Esophagus squamous epithelium (tissue), 5 donors: ENCODE measurements at places on chromosomes 16 and 17. TPM values are rescaled to one million over a fixed set of nuclear protein-coding genes. Genes with fewer than 3 reads are reported as not detected.

- peaks cover 12% of the 10 kb centered on the region for H3K4me1 ChIP-seq
- H3K27me3 ChIP-seq: peaks cover 60% of the 10 kb centered on the region
- no peak overlapping the region for H3K27ac ChIP-seq
- no peak for DNase-seq
These were observed 3.8 kb downstream of the ADAMTS18 start for GRCh38 chr16:77430787-77431585.

DNA sequence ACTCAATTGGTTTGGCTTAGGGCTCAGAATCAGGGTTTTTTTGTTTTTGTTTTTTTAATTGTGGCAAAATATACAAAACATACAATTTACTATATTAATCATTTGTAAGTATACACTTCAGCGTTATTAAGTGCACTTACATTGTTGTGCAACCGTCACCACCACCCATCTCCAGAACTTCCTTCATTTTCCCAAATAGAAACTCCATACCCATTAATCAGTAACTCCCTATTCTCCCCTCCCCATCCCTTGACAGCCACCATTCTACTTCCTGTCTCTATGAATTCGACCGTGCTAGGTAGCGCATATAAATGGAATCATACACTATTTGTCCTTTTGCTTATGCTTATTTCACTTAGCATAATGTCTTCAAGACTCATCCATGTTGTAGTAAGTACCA is 45.2 kb upstream of the DHX40 start:
- no peak overlapping the region for H3K4me3 ChIP-seq
- DNase-seq: no peak
- no peaks in the 10 kb centered on the region for H3K36me3 ChIP-seq
- H3K27me3 ChIP-seq: no peaks in the 10 kb centered on the region
- peaks cover 5% of the 10 kb centered on the region for H3K4me1 ChIP-seq

DNA sequence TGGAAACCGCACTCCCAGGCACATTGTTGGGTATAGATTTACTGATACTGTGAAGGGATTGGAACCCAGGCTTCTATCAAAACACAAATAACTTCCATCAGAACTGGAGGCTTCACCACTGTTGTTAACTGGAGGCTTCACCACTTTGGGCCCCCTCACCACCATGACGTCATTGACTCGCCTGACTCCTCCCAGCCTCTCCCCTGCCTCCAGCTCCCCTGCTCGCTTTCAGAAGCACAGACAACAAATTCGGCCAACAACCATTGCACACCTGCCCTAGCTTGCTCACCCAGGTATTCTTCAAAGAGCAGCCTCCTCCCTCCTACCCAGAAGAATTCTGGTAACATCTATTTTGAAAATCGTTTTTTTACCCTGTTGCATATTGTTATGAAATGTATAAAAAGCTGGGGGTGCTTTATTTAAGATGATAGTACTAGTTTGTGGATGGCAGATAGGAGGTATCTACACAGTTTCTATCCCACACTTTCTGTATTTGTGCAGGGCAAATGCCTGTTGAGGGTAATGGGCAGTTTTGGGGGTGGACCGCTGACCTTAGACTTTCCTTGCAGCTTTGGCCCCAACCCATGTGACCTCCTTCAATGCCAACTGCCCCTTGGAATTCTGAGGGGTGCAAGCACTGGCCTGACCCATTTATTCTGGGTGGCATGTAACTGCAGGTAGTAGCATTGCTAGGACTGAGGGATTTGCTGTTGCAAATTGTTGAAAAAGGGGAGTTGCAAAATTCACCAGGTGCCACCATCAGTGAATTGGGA is 54.1 kb downstream of the HLF start:
- H3K27ac ChIP-seq: peak overlapping the region; percentile 85
- H3K27me3 ChIP-seq: no peaks in the 10 kb centered on the region
- H3K4me3 ChIP-seq: no peak overlapping the region
- peaks cover 15% of the 10 kb centered on the region for H3K4me1 ChIP-seq
- DNase-seq: no peak
- peaks cover 3% of the 10 kb centered on the region for H3K36me3 ChIP-seq

The GJC1 gene
- total RNA-seq: 5.9 TPM

DNA sequence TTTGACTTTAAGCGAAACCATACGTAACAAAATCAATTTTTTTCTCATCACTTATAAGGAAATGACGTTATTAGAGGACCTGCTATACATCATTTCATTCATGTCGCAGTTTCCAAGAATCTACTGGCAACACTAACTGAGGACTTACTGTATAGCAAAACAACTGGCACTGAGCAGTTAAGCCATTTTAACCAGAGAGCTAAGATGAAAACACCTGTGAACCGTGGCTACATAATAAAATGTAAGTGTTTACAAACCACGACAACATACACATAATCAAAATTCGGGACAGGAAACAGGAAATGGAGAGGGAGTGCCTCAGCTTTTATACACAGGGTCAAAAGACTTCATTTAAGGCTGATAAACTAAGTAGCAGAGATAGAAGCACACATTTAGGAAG is 29.5 kb downstream of the METTL16 start:
- H3K27ac ChIP-seq: no peak overlapping the region
- no peaks in the 10 kb centered on the region for H3K27me3 ChIP-seq
- H3K4me3 ChIP-seq: no peak overlapping the region
- no peaks in the 10 kb centered on the region for H3K36me3 ChIP-seq

- peak; percentile 58 for DNase-seq
- peaks cover 24% of the 10 kb centered on the region for H3K4me1 ChIP-seq
- peak overlapping the region; percentile 86 for H3K27ac ChIP-seq
- no peak overlapping the region for H3K4me3 ChIP-seq
- no peaks in the 10 kb centered on the region for H3K27me3 ChIP-seq
These were observed 22.6 kb downstream of the NDE1 start for GRCh38 chr16:15672514-15673167.

DNA sequence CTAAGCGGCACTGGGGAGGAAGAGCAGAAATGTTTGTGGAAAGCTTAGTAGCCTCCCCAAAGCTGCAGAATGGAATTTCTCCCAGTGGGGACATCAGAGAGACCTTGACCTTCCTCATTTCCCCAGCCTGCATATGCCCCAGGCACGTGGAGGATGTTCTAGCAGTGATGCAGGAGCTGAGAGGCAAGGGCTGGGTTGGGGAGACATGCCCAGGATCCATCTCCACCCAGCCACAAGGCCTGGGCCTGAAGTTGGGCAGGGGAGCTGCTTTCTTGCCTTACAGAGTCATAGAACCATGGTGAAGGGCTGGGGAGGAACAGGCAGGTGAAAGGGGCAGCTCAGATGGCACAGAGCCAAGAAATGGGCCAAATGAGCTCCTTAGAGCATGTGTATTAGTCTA is 104.0 kb downstream of the TMEM132E start:
- no peak for DNase-seq
- H3K27me3 ChIP-seq: no peaks in the 10 kb centered on the region
- no peak overlapping the region for H3K27ac ChIP-seq
- H3K4me3 ChIP-seq: no peak overlapping the region
- H3K36me3 ChIP-seq: no peaks in the 10 kb centered on the region

The TEX14 gene
- total RNA-seq: 0.19 TPM

DNA sequence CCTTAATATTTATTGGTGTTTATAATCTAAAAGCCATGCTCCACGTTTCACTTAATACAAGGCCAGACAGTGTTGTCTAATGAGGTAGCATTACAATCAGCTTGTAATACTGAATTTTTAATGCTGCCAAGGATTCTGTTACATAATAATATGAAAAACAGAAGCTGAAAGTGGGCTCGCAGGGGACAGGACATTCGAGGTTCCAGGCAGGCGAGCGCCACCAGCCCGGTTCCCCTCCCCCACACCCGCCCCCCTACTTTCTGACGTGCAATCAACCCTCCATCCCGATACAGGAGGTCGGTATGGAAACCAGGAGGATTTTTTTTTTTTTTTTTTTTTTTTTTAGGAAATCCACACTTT is 6.2 kb upstream of the ZFHX3 start:
- no peak overlapping the region for H3K4me3 ChIP-seq
- H3K4me1 ChIP-seq: peaks cover 30% of the 10 kb centered on the region
- H3K36me3 ChIP-seq: no peaks in the 10 kb centered on the region
- H3K27ac ChIP-seq: peak overlapping the region; percentile 89
- DNase-seq: no peak
- no peaks in the 10 kb centered on the region for H3K27me3 ChIP-seq

DNA sequence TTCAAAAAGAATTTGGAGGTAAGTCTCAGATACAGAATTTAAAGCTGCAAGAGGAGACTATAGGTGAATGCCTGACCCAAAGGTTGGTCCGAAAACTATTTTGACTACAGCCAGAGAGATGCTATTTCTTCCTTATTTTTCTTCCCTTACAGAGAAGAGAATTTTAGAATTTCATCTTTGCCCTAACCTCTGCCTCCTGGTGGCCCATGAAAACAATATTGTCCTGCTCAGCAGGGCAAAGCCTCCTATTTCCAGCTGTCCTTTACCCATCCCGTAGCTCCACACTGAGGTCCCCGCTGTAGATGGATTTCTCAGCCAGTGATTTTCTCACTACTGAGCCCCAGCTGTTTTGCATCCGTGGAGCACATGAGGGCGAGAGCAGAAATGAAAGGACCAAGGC is 24.6 kb downstream of the HOXB1 start:
- DNase-seq: no peak
- H3K27me3 ChIP-seq: peaks cover 74% of the 10 kb centered on the region
- no peaks in the 10 kb centered on the region for H3K4me1 ChIP-seq
- no peaks in the 10 kb centered on the region for H3K36me3 ChIP-seq
- no peak overlapping the region for H3K27ac ChIP-seq

The GINS2 gene
- 12.6 TPM for total RNA-seq

DNA sequence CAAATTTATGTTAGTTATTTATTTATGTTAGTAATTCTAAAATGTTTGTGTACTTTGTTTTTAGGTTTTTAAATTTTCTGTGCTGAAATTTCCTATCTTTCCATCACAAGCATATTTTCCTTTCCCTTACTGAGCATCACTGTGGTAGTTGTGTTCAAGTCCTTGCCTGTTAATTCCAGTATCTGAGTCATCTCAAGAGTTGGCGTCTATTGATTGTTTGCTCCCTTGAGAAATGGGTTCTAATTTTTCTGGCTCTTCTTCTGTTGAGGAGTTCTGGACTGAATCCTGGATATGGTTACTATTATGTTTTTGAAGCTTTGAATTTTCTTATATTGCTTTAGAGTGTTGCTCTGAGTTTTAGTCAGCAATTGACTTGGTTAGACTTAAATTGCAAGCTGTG is 56.3 kb downstream of the GAN start:
- no peak overlapping the region for H3K27ac ChIP-seq
- H3K27me3 ChIP-seq: no peaks in the 10 kb centered on the region
- peaks cover 11% of the 10 kb centered on the region for H3K36me3 ChIP-seq
- H3K4me3 ChIP-seq: no peak overlapping the region
- no peak for DNase-seq
- H3K4me1 ChIP-seq: no peaks in the 10 kb centered on the region

GRCh38 chr17:21174713-21175112 is 39.2 kb downstream of the TMEM11 start:
- DNase-seq: no peak
- H3K4me1 ChIP-seq: peaks cover 15% of the 10 kb centered on the region
- H3K27ac ChIP-seq: no peak overlapping the region
- H3K36me3 ChIP-seq: peaks cover 58% of the 10 kb centered on the region
- no peaks in the 10 kb centered on the region for H3K27me3 ChIP-seq

The CDT1 gene
- 10.6 TPM for total RNA-seq

DNA sequence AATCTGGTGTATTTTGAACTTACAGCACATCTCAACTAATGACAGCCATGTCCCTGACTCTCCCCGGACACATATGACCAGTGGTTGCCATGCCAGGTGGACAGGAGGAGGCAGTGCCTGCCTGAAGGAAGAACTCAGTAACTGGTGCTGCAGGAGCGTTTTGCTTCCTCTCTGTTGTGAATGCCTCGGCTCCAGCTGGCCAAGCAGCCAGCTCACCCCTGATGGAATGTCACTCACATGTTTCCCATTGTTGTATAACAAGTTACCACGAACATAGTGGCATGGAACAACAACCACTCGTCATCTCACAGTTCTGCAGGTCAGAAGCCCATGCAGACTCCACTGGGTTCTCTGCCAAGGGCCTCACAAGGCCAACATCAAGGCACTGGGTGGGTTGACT is 20.1 kb upstream of the IRF8 start:
- H3K27ac ChIP-seq: no peak overlapping the region
- DNase-seq: no peak
- no peaks in the 10 kb centered on the region for H3K36me3 ChIP-seq
- H3K4me3 ChIP-seq: no peak overlapping the region
- no peaks in the 10 kb centered on the region for H3K27me3 ChIP-seq

- H3K27me3 ChIP-seq: no peaks in the 10 kb centered on the region
- no peaks in the 10 kb centered on the region for H3K36me3 ChIP-seq
- no peaks in the 10 kb centered on the region for H3K4me1 ChIP-seq
- DNase-seq: no peak
- no peak overlapping the region for H3K4me3 ChIP-seq
- H3K27ac ChIP-seq: no peak overlapping the region
These were observed 582.0 kb downstream of the CDH11 start for GRCh38 chr16:64539811-64540371.

DNA sequence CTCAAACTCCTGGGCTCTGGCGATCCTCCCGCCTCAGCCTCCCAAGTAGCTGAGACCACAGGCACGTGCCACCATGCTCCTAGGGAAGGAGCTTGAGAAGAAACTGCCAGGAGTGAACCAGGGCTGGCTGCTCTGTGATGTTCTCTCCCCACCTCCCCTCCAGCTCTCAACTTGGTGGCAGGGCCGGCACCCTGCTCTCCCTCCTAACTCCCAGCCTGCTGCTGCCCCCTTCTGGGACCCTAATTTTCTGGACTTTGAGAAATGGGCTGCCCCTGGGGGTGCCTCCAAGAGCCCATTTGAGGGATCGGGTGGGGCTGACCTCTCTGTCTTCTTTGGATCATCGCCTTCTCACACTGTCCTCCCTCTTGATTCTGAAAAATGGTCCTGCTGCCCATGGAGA is 14.9 kb upstream of the STAT3 start:
- H3K27ac ChIP-seq: peak overlapping the region; percentile 11
- no peaks in the 10 kb centered on the region for H3K27me3 ChIP-seq
- H3K4me1 ChIP-seq: peaks cover 92% of the 10 kb centered on the region
- no peak for DNase-seq
- H3K4me3 ChIP-seq: no peak overlapping the region
- H3K36me3 ChIP-seq: peaks cover 5% of the 10 kb centered on the region

DNA sequence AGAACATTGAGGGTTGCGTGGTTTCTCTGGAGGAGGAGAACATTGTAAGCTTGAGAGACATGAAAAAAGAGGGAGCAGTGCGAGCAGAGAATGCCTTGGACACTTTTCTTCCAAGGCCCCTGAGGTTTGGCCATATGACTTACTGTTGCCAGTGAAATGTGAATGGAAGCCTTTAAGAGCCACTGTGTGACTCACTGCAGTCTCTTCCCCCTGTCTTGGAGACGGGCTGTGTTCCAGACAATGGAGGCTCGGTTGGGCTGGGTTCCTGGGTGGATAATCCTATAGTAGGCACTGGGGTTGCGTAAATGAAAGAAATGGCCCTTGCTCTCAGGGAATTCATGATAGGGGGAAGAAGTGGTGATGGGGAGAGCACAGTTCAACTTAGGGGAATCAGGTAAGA is 75.5 kb downstream of the SHISA9 start:
- no peak for DNase-seq
- H3K27ac ChIP-seq: no peak overlapping the region
- H3K27me3 ChIP-seq: no peaks in the 10 kb centered on the region
- H3K4me1 ChIP-seq: no peaks in the 10 kb centered on the region
- no peak overlapping the region for H3K4me3 ChIP-seq
- no peaks in the 10 kb centered on the region for H3K36me3 ChIP-seq

The TMEM88 gene
- total RNA-seq: 1.6 TPM

The CCL14 gene
- 25.0 TPM for total RNA-seq

- peaks cover 8% of the 10 kb centered on the region for H3K4me1 ChIP-seq
- H3K4me3 ChIP-seq: peak overlapping the region; percentile 98
- no peak overlapping the region for H3K27ac ChIP-seq
- H3K27me3 ChIP-seq: no peaks in the 10 kb centered on the region
These were observed 919 bp upstream of the CBX1 start for GRCh38 chr17:48102043-48102750.
